H7 (cell line): ENCODE measurements at places on chromosomes 5 and 9.

DNA sequence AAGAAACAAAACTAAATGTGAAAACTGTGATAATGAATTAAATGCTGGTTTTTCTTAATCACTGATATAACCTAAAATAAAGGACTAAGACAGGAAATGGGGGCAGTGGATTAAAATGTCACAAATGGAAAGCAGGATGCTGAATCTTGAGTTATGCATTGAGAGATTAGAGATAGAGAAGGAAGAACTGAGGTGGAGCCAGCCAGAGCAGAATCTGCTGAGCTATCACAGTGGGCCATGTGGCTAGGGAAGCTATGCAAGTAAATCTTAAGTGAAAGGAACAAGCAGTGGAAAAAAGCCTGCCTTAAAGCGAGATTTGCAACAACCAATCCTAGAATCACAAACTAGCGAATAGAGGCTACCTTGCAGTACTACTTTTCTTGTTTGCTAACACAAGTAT lies 188.5 kb upstream of the RASA1 start:
- DNase-seq, result no peak

DNA sequence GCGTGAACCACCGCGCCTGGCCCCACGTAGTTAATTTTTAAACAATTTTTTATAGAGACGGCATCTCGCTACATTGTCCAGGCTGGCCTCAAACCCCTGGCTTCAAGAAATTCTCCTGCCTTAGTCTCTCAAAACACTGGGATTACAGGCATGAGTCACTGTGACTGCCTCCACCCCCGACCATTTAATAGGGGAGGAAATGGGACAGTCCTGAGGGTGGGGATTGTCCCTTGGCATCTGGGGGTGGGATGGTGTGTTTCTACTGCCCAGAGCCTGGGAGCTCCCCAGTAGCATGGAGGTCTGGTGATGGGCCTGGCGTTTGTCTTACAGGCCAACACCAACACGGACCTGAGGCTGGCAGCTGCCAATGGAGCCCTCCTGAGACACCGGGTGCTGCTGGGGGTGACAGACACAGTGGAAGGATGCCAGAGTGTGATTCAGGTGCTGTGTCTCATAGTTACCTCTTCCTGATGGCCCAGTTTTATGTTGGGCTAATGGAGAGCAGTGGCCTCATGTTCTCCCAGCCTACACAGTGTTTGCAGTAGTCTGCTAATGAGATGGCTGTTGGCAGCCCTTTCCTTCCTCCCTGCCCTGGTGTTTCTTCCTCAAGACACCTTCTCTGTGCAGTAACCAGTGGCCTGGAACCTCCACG lies 22.5 kb downstream of the TMEM268 start:
- no peak for DNase-seq

DNA sequence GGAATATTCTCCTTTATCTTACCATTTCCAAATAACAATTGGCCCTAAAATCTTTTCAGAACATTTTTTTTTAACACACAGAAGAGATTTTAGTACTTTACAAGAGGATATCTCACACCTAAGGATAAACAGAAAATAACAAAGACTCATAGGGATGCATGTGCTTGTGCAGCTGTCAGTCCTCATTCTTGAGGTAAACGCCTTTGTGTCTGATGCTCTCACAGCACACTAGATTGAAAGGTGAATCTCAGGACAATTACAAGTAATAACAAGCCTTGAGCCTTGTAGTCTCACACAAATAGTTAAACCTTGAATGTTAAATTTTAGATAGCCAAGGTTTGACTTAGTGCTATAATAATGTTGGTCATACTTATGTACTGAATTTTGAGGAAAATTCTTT lies 439.2 kb downstream of the PTPRD start:
- no peak for DNase-seq

DNA sequence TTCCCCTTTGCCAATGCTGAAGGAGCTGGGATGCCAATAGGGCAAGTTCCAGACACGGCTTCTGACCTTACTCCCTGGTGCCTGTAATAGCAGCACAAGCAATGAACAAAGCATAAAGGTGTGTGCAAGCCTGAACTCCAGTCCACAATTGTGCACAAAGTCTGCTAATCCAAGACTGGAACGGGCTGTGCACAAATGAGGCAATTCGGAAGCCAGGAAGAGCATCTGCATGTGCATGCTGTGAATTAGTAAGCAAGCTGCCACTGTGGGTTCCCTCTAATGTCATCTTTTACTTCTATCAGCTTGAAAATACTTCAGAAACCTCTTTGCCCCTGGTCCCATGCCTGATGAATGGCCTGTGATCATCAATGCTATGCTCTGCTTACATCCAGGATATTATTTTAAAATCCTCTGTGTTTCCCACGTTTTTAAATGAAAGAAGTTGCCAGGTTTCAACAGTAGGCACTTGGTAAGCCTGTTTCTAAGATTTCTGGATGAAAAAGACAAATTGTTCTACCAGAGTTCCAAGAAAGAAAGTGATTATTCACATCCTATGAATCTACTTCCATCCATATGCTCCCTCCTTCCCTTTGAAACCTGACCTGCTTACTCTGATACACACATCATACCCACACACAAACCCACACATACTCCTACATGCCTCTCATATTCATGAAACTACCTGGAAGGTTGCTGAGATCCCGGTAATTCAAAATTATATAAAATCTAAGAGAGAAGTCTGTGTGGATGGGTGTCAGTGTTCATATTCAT lies 165.7 kb downstream of the KCTD16 start:
- DNase-seq, result no peak

GRCh38 chr5:121974261-121974660 lies 12.5 kb downstream of the SRFBP1 start:
- no peak for DNase-seq
